ENCODE measurements at places on chromosomes 1 and 21. TPM values are rescaled to one million over a fixed set of nuclear protein-coding genes. Genes with fewer than 3 reads are reported as not detected.

GRCh38 chr1:219419065-219419464 lies 193.8 kb downstream of the ZC3H11B start:
- no peak for DNase-seq
- H3K4me3 ChIP-seq = no peak overlapping the region
- H3K27ac ChIP-seq = no peak overlapping the region

DNA sequence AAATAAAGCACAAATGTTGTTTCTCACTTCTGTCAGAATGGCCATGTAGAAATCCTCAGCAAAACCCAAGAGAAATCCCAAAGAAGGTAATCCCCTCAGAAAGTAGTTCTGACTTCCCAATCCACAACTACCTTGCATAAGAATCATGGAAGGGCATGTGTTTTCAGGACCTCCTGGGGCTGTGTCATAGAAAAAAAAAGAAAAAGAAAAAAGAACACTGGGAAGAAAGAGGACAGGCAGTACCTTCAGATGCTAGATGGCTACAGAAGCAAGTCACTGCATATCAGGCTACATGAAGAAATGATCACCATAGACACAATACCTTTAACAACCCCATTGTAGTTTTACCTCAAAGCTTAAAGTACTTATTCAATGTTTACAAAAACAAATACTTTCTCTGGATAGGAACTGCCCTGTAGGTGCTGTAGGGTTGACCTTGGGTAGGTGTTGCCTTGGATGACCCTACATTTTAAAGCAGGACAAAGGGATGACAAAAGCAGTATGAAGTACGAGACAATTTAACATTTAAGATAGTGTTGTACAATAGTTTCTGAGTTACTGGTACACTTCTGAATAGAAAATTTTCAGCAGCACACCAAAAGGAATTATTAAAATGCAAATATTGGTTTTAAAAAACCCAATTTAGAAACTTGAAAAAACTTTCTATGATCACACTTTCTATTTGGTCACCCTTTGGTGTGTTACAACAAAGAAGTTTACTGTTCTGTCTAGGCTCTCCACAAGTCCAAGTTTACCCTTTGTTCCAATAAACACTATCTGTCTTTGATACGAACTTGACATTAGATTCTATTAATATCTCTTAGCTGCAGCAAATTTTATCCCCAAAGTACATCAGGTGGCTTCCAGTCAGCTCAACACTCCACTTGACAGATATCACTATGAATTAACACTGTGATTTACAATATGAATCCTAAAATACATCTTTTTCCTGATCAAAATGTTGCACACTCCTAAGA lies 5.0 kb downstream of the TRIT1 start:
- peaks cover 12% of the 10 kb centered on the region for H3K4me1 ChIP-seq
- no peak overlapping the region for H3K4me3 ChIP-seq
- 0 out of 2 replicates have a peak, but pooled peaks cover 9% of the 10 kb centered on the region for H3K36me3 ChIP-seq
- no peak overlapping the region for H3K27ac ChIP-seq

- no peaks in the 10 kb centered on the region for H3K27me3 ChIP-seq
- no peaks in the 10 kb centered on the region for H3K36me3 ChIP-seq
- H3K4me1 ChIP-seq = no peaks in the 10 kb centered on the region
- DNase-seq = no peak
Measured at GRCh38 chr1:175750366-175751071, 7.1 kb upstream of the TNR start.

DNA sequence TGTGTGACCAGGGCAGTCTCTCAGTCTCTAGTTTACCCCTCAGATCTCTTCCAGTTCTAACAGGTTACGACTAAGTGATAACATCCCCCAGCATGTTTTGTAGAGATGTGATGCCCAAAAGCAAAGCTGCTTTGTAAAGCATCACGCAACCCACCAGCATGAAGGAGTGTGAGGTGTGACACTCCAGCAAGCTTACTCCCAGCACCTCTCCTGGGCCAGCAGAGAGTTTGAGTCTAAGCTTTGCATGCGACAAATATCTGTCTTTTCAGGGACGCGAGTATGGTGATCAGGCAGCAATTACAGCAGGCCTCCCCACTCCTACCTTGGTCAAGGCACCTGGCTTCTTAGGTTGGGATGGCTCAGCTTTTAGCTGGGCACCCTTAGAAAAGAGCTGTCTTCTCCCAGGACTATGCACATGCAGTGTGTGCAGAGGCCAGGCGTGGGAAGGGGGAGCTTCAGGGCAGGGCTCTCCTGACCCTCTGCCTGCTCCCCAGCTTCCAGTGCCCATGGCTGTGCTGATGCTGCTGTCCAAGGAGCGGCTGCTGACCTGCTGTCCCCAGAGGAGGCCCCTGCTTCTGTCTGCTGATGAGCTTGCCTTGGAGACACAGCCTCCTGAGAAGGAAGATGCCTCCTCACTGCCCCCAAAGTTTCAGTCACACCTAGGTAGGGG lies 48.2 kb downstream of the ELK4 start:
- peaks cover 3% of the 10 kb centered on the region for H3K4me1 ChIP-seq
- H3K4me3 ChIP-seq = no peak overlapping the region
- no peaks in the 10 kb centered on the region for H3K36me3 ChIP-seq

DNA sequence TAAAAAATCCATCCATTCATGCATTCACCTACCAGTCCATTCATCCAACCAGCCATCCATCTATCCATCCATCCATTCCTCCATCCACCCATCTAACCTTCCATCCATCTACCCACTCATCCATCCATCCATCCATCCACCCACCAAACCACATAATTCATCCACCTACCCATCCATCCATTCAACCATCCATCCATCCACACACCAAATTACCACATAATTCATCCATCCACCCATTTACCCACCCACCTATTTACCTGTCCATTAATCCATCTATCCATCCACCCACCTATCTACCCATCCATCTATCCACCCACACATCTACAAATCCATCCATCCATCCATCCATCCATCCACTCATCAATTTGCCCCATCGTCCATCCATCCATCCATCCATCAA lies 71.4 kb downstream of the CLIC6 start:
- DNase-seq = no peak
- no peak overlapping the region for H3K4me3 ChIP-seq
- H3K27ac ChIP-seq = no peak overlapping the region
- peaks cover 39% of the 10 kb centered on the region for H3K4me1 ChIP-seq
- H3K27me3 ChIP-seq = no peaks in the 10 kb centered on the region

DNA sequence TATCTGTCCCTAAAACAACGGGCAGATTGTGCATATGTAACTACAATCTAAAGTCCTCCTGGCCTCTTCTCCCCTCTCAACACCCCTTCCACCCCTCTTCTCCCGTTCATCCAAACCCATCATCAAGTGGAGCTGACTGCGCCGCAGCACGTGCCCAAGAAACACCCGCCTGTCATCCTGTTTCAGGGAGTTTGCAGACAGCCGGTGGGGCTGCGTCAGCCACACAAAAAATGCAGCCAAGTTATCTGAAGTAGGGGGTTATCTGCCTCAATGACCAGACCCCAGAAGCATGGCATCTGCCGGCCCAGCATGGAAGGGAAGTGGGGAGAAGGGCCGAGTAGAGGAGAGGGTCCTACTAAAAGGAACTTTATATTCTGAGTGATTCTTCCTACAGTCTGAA lies 49.0 kb downstream of the GPR161 start:
- DNase-seq = no peak
- H3K36me3 ChIP-seq = no peaks in the 10 kb centered on the region
- no peaks in the 10 kb centered on the region for H3K27me3 ChIP-seq
- H3K27ac ChIP-seq = no peak overlapping the region
- no peaks in the 10 kb centered on the region for H3K4me1 ChIP-seq
- no peak overlapping the region for H3K4me3 ChIP-seq

The FAM78B gene
- total RNA-seq = not detected

The ITLN2 gene
- not detected for total RNA-seq

All from GM23248 (cell line).